NCI-H526 treated with DMSO at 0.1 percent for 48 hours (cell line): ENCODE measurements at places on chromosomes 12 and 14.

- peak; percentile 59 for DNase-seq
These were observed 3.7 kb downstream of the DHRS7 start for GRCh38 chr14:60161196-60162107.

DNA sequence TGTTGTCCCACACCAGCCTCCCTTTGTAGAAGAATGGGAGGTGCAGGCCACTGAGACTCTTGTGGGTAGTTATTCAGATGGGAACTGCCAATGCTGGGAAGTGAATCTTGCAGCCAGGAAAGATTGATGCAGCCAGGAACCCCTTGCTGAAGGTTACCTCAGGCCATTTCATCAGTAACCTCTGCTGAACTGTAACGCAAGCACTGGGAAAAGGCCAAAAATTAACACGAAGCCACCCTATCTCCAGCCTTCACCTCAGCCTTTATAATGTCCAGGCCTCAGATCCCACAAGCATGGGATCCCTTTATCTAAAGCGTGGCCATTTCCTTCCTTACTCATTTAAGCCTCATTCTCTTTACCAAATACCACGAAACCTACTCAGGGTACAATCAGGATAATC, 211.1 kb downstream of the SPTSSA start:
- DNase-seq: no peak

GRCh38 chr12:57576613-57577160, 14.3 kb upstream of the PIP4K2C start:
- DNase-seq: no peak

- DNase-seq: no peak
These were observed 26.4 kb downstream of the CMKLR1 start for GRCh38 chr12:108312693-108313189.

DNA sequence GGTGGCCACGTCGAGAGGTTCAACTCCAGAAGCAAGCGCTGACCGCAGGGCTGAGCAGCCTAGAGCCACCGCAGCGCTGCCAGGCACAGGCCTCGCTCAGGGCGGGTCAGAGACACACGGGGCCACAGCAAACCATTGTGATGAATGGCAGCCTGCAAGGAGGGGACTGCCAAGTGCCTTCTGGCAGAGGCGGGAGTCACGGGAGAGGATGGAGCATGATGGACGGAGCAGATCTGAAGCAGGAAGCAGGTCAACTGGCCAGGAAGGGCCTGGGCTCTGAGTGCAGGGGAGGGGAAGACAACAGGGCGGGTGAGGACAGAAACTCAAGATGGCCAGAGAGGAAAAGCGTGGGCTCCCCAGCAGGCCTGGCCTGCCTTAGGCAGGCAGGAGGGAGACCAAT, 49.8 kb downstream of the CDC42BPB start:
- DNase-seq: no peak

DNA sequence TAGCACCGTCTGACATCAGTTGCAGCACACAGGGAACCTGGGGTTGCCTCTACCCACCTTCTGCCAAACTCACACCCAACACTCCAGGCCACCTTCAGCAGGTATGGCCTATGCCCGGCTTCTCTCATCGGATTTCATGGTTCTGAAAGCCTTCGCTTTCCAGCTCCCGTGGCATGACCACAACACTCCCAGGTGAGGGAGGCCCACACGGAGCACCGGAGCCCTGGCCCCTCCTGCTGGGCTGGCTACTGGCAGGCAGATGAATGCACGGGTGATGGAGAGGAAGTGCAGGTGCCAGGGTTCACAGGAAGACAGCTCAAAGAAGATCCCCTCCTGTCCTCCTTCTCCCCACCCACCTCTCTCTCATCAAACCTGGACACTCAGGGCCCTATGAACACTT, 37.2 kb downstream of the CACNA2D4 start:
- DNase-seq: no peak

DNA sequence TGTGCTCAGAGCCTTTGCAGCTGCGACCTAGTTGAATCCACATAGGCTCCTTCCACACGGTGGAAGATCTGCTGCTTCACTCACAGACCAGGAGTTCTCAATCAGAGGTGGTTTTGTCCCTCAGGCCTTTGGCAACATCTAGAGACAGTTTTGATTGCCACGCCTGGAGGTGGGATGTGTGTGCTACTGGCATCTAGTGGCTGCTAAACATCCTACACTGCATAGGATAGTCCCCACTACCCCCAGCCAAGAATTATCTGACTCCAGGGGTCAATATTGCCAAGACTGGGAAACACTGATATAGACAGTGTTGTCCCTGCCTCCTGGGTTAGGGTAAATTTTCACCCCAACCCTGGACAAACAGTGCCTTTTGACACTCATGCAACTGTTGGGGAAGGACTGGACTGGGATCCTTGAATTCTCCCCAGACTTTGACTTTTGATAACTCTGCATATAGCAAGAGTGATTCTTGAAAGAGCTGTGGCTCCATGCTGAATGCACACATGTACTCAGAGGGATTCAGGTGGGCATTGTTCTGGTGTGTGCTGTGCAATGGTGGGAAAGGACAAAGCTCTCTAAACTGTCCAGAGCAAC, 39.8 kb downstream of the BAZ2A start:
- no peak for DNase-seq

DNA sequence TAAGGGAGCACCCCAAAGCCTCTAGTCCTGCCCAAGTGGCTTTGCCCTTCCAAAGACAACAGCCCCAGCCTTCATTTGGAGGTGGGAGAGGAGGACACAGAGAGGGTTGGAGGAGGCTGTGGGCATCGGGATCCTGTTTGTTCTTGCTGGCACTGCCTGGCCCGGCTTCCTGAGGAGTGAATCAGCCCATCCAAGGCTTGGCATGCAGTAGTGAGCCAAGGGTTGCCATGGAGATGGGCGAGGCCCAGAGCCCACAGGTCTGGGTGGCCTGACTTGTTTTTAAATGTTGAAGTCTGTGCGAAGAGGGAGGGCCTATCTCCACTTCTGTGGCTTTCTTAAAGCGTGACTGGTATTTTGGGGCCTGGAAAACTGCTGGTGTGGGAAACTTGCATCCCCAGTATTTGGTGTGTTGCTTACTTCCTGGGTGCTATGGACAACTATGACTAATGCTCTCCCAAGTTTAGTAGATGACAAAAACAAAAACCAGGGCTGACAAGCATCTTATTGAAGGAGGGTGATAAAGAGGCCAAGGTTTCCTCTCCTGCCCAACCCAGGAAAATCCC, 15.8 kb downstream of the CD9 start:
- DNase-seq: no peak

GRCh38 chr12:26273811-26274210, 78.4 kb downstream of the SSPN start:
- no peak for DNase-seq

- no peak for DNase-seq
These were observed 444.8 kb downstream of the ATP23 start for GRCh38 chr12:58386136-58386535.

GRCh38 chr12:111556676-111557075, 42.4 kb downstream of the ATXN2 start:
- no peak for DNase-seq

DNA sequence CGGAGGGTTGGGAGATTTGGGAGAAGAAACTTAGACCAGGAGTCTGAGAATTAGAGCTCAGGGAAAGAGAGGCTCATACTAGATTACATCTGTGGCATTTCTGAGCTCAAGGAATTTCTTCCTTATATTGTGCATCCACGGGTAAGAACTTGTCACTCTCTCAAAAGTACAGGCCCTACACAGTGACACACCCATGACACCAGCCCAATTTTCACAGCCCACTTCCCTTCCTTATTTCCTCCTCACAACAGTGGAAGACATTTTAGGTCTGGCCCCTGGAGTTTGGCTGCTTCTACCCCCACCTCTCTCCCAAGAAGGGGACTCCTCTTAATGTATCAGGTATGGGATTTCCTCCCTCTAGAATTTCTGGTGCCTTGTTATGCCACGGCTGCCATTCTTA, 9.2 kb upstream of the ZNF385A start:
- DNase-seq: no peak

- no peak for DNase-seq
These were observed 902 bp upstream of the CFL2 start for GRCh38 chr14:34715127-34715863.

DNA sequence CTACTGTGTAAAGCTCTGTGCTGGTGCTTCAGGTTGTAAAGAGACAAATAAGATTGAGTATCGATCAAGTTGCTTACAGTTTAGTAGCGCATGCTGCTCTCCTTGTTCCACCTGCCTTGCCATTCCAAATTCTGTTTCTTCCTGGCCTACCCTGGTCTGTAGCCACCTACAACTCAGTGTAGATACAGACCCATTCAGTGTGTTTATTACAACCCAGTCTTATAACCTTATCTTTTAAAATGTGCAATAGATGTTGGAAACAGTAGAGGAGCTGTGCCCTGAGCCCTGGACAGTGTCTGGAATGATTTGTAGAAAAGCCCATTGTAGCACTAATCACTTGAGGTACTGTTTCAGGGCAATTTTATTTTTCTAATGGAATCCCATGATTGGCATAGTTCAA, 68.5 kb downstream of the DIP2B start:
- DNase-seq: no peak
